ENCODE measurements at places on chromosomes 11 and 22.
A peak's percentile ranks its signal among the peaks of the same experiment; 100 is the strongest.

DNA sequence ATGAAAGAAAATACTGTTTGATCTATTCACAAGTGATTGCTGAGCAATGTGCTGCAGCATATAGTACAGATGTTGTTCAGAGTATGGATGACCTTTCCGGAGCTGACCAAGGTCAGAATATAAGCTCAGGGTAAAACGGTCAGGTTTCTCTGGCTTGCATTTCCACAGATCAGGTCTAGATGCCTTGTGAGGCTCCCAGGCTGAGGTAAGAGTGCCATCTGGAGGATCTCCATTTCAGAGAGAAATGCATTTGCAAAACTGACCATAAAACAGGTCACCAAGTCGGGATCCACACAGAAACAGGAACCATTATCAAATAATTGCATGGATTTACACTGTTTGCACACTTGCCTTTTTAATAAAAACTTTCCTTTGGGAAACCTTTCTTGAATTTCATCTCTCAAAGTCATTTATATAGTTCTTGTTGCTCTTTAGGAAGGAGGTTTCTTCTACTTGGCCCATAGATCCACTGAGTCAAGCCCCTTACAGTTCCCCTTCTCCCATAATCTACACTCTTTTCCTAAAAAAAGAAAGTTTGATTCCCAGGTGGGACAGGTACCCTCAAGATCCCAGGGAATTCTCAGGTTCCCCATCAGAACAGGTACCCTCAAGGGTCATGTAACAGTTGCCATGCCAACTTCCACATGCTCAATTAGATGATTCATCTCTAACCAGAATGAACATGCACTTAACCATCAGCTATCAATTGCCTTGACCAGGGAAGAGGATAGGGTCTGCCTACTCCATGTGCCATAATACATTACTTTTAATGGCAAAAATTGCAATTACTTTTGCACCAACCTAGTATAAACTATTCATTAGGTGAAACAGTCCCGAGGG is 25.0 kb upstream of the TMPRSS5 start:
- DNase-seq: no peak

DNA sequence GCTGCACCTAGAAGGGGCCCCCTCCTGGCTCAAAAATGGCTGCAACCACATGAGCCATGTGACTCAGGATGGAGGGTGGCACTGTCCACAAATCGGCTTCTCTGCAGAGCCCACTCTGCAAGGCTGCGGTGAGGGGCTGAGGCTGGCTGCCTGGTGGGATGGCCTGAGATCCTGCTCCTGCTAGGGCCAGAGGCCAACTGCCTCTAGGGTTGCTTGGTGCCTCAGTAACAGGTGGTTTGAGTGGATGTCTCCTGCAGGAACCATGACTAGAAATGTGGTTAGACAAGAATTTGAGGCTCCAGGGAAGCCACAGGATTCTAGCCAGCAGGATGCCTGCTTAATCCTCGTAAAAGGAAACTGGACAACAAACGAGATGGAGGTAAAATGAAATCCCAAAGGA is 17.1 kb downstream of the PATZ1 start:
- DNase-seq: no peak

GRCh38 chr11:61569701-61570100 is 11.2 kb downstream of the SYT7 start:
- DNase-seq: no peak

GRCh38 chr22:40348025-40348658 is 1.8 kb downstream of the ADSL start:
- DNase-seq: no peak

- DNase-seq: peak; percentile 89
Measured at GRCh38 chr11:126211236-126212088, at the start of the genes FAM118B and RPUSD4. Gene FAM118B, plus strand, starts transcription at chr11:126211782. Its CDS starts 23,220 bp downstream, at chr11:126235002. Gene RPUSD4, minus strand, starts transcription at chr11:126211650. Its CDS starts 12 bp downstream, at chr11:126211638.

DNA sequence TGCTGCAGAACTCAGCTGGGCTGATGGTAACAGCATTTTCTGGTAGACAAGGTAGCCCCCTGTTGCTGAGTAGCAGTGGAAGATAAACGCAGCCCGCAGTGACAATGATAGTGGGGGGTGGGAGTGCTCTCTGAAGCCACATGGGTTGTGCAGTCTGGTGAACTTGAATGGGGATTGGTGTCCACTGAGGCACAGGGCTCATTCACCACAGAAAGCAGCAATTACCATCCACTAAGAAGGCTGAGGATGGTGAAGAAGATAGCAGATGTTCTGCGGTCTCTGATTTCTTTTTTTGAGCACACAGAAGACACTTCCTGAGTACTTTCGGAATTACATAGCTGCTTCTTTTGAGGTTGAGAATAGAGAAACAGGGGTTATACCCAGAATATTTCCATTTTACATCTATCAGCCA is 150.3 kb downstream of the LRRC4C start:
- DNase-seq: no peak

DNA sequence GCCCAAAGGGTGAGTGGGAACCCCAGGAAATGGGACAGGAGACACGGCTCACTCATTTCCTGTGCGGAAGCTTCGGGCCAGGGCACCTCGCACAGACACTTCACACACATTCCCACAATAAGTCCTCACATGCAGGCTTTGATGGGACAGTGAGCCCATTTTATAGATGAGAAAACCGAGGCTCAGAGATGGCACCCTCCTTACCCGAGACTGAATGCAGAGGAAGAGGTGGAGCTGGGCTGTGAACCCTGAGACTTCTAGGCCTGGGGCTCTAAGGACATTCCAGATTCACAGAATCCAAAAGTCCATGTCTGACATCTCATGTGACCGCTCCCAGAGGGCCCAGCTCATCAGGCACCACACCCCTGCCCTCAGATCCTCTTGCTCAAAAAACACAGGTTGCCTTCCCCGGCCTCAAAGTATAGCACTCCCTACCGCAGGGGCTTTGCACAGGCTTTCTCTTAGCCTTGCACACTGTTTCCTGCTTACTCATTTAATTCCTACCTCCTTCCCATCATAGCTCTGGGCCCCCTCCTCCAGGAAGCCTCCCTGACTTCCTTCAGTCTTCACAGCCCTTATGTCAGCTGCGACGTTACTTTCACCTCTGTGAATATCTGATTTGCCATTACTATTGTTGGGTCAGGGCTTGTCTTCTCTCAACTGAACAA is 57.1 kb upstream of the TCF20 start:
- no peak for DNase-seq
